Upper lobe of left lung (tissue), 6 donors: ENCODE measurements at places on chromosomes 2 and 18. TPM values are rescaled to one million over a fixed set of nuclear protein-coding genes. Genes with fewer than 3 reads are reported as not detected.

The TNFAIP6 gene
- total RNA-seq, result 0.78 TPM

The MAL gene
- 5.0 TPM for total RNA-seq

The IL36A gene
- total RNA-seq, result not detected

The COL4A3 gene
- 65.2 TPM for total RNA-seq

The HIBCH gene
- 11.1 TPM for total RNA-seq

DNA sequence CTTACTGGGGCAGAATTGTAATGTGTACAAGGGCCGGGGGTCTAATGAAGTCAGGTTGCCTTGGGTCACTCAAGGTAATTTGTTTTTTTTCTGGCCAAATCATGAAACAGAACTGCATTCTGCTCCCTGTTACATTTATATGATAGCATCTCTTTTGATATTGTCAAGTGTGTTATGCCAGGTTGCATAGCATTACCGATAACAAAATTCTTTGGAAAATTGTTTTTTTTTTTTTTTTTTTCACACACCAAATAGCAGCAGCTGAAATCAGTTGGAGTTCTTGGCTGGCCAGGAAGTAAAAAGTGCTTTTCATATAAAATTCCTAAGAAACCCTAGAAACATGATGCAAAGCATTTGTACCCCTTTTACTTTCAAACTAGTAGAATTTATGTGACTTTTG lies 282.6 kb upstream of the FN1 start:
- DNase-seq, result no peak

- DNase-seq, result no peak
These were observed 32.6 kb upstream of the ENOSF1 start for GRCh38 chr18:744832-745597.

- no peak for DNase-seq
These were observed 30.5 kb upstream of the ATP8B1 start for GRCh38 chr18:57833441-57834101.

DNA sequence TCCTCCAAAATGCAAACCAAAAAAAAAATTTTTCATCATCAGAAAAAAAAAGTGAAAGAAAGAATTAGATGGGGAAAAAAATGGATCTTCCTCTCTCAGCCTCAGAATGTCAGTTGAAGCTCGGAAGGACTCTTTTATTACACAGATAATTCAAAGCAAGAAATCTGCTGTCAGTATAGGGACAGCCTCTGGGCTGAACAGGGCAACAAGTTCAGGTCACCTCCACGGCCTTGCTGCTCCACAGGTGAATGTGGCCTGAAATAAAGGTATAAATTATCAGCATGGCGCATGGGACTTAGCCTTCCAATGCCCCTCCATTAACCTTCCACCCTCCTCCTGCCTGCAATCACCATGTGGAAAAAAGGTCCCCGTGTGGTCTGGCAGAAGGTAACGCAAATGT lies 316.8 kb upstream of the POU3F3 start:
- DNase-seq, result no peak

DNA sequence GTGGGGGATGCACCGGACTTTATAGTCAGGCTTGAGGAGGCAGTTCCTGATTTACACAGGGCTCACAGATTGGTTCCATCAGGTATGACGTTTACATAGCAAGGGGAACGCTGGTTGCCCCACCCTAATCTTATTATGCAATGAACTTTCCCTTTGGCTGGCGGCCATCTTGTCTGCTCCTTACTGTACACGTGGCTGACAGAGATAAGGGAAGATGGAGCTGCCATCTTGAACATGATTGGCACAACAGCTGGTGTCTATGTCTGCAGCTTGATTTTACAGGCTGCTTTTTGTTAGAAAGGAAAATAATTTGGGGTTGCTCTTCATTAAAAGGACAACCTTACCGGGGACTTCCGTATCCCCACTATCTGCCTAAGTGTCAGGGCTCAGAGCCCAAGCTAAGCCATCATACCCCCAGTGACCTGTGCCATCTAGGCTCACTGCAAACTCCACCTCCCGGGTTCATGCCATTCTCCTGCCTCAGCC lies 33.5 kb upstream of the ATG16L1 start:
- DNase-seq, result no peak

DNA sequence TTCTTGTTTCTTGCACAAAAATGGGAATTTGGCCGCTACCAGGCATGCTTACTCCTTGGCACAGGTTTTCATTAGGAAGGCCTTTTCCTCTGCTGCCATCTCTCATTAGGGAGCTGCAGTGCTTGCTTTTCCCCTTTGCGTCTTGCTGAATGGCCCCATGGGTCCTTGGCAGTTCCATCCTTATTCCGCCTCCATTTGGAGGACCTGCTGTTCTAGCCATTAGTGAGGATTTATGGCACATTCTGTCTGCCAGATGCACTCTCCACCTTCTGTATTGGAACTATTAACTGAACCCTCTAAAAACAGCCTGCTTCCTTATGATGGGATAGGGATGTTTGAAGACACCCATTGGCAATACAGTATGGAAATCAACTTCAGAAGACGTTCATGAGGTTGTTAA lies 103.5 kb upstream of the NOSTRIN start:
- DNase-seq, result no peak

DNA sequence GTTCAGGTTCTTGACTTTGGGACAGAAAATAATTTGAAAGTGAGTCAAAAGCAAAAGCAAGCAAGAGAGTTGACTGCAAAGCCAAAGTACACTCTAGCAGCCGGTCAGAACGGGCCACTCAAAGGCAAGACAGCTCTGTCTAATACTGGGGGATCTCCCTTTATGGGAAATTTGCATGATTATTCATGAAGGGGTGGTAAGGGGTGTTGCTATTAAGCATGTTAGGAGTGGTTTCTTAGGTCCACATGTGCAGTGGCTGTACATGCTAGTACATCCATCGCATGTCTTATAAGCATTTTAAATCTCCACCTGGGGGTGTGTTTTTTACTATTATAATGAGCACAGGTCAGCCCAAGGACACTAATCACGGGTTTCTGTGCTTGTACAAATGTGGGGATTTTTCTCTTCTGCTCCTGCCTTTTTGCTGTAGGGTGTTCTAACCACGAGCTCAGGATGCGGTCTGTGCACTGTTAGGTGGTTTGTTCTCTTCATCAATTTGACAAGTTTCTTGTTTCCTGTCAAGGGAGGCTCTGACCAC lies 60.2 kb upstream of the SPP2 start:
- no peak for DNase-seq

DNA sequence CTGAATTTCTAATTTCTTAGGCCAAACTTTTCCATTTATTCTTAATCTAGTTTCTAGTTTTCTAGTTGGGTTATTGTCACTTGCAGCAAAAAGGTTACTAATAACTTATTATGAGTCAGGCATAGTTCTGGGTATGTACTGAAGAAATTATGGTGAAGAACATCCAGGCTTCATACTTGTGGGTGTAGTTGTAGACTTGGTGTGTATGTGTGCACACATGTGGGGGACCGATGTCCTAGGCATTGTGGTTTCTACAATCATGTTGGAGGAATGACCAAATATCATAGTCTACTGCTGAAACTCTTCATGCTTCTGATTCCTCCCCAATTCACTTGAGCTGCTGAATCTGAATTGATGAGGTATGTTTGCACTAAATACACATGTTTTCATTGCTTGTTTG lies 141.2 kb downstream of the PMAIP1 start:
- no peak for DNase-seq

DNA sequence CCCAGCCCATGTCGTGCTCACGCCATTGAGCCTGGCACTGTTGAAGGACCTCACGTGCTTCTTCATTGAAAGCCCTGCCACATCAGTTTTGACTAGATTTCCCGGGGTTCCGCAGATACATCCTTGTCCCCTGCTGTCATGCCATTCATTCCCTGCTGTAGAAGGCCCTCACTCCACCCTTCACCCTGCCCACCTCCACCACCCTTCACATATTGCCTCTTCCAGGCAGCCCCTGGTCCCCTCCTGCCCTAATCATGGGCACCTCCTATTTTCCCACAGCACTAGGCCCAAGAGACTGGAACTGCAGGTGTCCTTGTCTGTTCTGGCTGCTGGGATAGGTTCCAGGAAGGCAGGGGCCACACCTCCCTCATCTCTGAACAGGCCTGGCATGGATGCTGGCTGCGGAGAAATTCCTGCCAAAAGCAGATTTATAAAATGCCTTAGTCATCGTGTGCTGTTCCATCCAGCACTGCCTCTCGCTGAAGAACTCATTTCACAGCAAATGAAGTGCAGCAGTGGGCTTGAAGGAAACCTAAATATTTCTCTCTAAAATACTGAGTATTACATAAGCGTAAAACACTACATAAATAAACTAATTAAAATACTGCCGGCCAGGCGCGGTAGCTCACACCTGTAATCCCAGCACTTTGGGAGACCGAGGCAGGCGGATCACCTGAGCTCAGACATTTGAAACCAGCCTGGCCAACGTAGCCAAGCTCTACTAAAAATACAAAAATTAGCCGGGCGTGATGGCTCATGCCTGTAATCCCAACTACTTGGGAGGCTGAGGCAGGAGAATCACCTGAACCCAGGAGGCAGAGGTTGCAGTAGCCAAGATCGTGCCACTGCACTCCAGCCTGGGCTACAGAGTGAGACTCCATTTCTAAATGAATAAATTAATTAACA lies 38.4 kb downstream of the EIF4E2 start:
- peak; percentile 61 for DNase-seq

DNA sequence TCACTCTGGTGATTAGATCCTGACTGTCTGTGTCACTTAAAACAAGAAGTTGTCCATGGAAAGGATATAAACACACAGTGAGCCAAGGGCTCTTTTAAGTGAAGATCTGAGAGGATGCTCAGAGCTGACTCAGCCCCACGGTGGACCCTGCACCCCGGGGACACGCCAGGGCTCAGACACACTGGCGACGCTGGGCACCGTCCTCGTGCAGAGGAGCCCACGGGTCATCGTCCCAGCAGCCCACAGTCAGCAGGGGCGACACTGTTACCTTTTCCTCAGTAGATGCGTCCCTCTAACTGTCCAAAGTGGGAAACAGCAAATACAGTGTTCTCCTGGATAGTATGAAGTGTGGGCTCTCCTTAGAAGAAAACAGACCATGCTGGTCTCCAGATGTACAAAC lies 225.6 kb downstream of the HDAC4 start:
- DNase-seq, result no peak

- DNase-seq, result no peak
These were observed 79.8 kb upstream of the CCDC141 start for GRCh38 chr2:179129574-179130238.

GRCh38 chr18:13501891-13502290 lies 224.5 kb downstream of the FAM210A start:
- no peak for DNase-seq

GRCh38 chr18:55054021-55054990 lies 95.0 kb upstream of the CCDC68 start:
- DNase-seq, result no peak

- no peak for DNase-seq
These were observed 354.9 kb downstream of the PTPRM start for GRCh38 chr18:7921938-7922587.

- no peak for DNase-seq
These were observed 184.8 kb upstream of the VWC2L start for GRCh38 chr2:214226061-214226460.

DNA sequence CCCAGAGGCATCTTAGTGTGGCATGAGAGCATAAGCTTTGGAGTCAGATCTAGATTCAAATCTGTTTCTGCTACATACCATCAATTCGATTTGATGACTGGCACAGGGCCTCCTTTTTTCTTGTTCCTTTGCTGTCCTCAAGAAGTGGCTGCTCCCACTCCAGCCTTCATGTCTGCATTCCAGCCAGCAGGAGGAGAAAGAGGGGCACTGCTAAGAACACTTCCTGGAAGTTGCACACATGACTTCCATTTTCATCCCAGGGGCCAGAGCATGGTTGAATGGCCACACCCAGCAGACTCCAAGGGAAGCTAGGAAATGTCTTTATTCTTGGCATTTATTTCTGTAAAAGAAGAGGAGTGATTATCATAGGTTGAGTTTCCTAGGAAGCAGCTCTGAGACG lies 50.4 kb downstream of the EML6 start:
- no peak for DNase-seq

DNA sequence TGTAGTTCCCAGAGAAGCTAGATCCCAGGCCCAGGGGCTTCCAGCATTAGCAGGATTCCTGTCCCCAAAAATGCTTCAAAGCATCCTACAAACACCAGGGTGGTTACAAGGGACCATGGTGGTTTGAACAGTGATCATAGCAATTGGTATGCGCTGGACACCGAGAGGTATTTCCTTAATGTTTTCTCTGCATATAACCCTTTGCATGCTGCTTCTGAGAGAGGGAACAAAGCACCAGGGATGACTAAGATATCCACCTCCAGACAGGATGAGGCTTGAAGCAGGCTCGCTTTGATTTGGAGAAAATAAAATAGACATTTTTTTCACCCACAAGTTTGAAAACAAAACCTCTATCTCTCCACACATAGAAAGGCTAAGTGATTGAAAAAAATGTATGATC lies 50.5 kb upstream of the TSPYL6 start:
- no peak for DNase-seq

GRCh38 chr2:169977530-169977929 lies 150.3 kb downstream of the UBR3 start:
- DNase-seq, result no peak

DNA sequence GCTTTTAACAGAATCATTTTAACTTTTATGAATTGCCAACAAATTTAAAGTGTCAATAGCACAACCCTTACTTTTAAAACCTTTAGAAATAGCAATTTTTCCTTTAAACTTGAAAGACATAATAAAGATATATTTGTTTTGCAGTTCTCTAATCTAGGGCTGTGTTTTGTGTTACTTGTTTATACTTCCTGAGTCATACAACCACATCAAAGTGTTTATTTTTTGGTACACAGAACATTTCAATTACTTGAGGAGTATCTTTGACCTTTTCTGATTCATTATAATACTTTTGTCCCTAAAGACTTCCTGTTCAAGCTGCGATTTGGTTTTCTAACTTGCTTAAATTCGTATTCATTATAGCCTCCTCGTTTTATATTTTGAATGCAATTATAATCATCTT lies 21.8 kb downstream of the TYW5 start:
- no peak for DNase-seq

DNA sequence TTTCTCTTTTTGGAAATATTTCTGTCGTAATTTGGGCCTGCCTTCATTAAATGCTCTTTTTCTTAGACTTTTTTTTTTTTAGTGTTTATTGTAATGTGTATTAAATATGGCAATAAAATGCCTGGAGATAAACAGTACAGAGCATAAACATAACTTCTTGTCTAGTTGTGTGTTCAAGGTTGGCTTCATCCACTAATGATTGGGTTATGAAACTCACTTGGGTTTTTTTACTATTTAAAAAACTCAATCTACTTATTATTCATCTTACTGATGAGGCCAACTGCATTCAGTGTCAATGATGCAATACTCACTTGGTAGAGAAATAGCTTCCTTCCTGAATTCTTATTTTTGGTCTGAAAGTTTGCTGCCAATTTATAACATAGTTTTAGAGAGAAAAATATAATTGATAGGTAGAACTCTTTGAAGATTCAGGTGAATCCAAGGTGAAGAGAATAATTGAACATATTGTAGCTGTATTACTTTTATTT lies 144.2 kb upstream of the NABP1 start:
- no peak for DNase-seq

GRCh38 chr2:44713170-44713569 lies 228.3 kb upstream of the SIX3 start:
- DNase-seq, result no peak

DNA sequence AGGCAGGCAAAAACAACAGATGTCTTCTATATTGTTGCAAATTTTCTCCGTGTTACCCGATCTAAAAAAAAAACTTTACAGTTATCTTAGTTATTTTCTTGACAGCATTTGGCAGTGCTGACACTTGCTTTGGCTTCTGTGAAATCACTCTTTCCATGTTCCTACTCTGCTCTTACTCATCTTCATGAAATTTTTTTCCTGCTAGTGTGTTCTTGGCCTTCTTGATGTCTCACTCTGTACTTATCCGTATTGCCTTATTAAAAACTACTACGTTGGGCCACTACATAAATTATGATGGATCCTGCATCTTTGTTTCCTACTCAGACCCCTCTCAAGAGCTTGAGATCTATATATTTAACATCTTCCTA lies 134.4 kb downstream of the IKZF2 start:
- no peak for DNase-seq
